ENCODE measurements at places on chromosomes 6 and 20.
A peak's percentile ranks its signal among the peaks of the same experiment; 100 is the strongest.

DNA sequence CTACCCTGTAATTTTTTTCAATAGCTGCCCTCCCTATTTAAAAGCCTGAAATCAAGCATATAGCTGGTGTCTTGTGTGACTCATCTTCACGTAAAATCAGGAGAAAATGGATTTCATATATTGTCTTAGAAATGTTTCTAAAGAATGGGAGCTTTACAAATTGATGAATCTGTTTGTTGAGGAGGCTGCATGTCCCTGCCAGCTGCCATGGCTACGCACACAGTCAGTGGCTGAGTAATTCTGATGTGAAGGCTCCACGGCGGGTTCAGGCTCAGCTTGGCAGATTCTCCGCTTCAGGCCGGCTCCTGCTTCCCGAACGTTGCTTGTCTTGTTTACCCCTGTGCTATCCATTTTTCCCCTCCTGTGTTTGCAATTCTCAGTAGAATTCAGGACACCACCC, 82.8 kb downstream of the CCDC170 start:
- no peak for DNase-seq

DNA sequence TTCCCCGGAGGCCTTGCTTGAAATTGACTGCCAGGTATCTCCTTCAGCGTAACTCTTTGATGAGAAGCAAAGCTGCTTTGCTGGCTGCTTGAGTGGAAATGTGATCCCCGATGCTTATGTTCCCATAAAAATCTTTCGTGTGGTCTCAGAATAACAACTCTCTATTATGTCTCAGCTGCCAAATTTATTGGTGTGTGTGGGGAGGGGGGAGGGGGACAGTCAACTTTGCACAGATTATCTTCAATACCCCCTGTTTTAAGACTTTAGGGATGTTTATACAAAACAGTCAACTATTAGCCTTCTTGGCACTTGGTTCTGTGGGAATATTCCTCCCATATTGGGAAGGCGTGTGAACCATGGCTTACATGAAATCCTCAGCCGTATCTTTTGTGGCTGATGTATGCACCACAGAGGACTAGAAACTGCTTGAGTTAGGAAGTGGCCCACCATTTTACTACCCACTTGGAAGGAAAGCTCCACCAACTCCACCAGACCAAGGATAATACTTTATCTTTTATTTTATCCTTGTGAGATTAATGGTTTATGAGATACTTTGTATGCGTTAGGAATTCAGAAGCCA, 101.5 kb upstream of the SLC24A3 start:
- no peak for DNase-seq

DNA sequence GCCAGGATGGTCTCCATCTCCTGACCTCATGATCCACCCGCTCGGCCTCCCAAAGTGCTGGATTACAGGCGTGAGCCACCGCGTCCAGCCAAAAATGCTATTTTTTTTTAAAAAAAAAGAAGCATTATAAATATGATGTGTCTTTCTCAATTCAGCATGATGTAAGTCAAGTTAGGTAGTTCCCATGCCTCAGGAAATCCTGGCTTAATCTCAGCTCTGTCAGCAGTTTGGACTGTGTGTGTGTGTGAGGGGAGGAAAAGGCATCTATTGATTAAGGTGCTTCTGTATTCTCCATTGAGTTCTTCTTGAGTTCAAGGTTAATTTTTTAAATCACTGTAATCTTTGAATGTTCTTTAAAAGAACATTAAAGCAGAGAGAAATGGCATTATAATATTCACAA, 51.5 kb downstream of the GMDS start:
- no peak for DNase-seq

GRCh38 chr20:41174373-41174772, 37.0 kb downstream of the PLCG1 start:
- DNase-seq: no peak

- DNase-seq: peak; percentile 61
These were observed 59.4 kb downstream of the ME1 start for GRCh38 chr6:83371423-83371822.

- DNase-seq: no peak
These were observed 1.7 kb downstream of the TULP1 start for GRCh38 chr6:35510916-35511561.

- no peak for DNase-seq
These were observed 612 bp upstream of the AGPAT4 start for GRCh38 chr6:161274488-161274858.

- no peak for DNase-seq
These were observed 10.6 kb downstream of the RBM24 start for GRCh38 chr6:17291778-17292177.

DNA sequence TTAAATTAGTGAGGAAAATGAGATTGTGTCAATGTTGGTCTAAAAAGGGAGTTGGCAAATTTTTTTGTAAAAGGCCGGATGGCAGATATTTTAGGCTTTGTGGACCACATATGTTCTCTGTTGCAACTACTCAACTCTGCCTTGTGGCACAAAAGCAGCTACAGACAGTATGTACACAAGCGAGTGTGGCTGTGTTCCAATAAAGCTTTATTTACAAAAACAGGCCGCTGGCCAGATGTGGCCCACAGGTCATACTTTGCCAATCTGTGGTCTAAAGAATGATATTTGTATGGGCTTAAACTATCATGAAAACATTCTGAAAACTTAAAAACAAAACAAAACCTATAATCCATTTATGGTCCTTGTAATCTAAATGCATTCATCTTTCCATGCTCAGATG, 228.3 kb downstream of the CLIC5 start:
- DNase-seq: no peak

DNA sequence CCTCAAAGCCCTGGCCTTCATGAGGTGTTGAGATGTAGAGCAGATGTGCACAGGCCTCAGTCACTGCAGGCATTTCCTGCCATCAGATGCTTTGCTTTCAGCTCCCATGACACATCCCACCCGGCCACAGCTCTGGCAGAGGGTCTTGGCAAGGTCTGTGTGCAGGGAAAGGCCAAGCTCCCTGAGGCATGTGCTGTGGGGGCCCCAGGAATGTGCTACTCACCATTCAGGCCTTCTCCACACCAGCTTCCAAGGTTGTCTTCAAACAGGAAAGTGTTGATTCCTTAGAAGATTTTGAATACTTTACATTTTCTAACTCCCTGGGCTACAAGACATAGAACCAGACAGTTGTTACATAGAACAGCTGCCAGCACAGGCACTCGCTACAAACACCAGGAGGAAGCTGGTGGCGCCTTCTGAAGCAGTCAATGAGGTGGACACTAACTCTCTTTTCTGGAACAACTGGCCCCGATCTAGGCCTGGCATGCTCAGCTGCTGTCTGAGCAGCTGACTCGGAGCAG, 27.8 kb downstream of the CASS4 start:
- DNase-seq: peak; percentile 98

DNA sequence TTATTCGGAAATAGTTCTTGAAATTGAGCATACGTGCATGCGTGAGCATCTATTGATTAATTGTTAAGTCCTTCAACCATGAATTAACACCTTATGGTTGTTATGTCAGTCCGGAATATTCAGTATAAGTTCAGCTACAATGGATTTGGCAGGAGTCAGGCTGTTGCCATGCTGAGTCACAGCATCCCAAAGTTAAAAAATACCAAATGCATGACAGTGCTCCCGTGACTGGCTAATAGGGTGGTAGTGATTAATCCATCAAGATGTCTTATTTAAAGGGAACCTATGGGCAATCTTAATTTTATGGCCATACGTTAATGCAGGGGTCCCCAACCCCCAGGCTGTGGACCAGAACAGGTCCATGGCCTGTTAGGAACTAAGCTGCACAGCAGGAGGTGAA, 10.5 kb downstream of the RAE1 start:
- DNase-seq: peak; percentile 41
